ENCODE measurements at places on chromosomes 1 and 21.

GRCh38 chr1:177476676-177477075, 305.9 kb downstream of the BRINP2 start:
- no peak for DNase-seq
- H3K36me3 ChIP-seq: no peaks in the 10 kb centered on the region
- no peak overlapping the region for H3K27ac ChIP-seq
- H3K27me3 ChIP-seq: no peaks in the 10 kb centered on the region
- H3K4me3 ChIP-seq: no peak overlapping the region

DNA sequence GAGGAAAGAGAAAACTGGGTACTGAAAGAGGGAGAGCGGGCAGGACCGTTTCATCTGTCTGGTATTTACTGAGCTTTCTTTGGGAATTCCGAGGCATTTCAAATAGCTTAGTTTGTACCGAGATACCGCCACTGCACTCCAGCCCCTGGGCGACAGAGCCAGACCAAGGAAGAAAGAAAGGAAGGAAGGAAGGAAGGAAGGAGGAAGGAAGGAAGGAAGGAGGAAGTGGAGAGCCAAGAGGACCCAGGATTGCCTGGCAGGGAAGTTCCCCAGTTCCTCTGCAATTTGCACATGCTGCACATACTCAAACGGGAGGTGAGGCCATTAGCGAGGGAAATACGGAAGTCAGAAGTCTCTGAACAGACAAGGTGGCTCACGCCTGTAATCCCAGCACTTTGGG, 961 bp upstream of the FUCA1 start:
- H3K4me1 ChIP-seq: peaks cover 22% of the 10 kb centered on the region
- H3K4me3 ChIP-seq: peak overlapping the region; percentile 82
- H3K27ac ChIP-seq: no peak overlapping the region
- no peak for DNase-seq
- H3K27me3 ChIP-seq: peaks cover 10% of the 10 kb centered on the region

DNA sequence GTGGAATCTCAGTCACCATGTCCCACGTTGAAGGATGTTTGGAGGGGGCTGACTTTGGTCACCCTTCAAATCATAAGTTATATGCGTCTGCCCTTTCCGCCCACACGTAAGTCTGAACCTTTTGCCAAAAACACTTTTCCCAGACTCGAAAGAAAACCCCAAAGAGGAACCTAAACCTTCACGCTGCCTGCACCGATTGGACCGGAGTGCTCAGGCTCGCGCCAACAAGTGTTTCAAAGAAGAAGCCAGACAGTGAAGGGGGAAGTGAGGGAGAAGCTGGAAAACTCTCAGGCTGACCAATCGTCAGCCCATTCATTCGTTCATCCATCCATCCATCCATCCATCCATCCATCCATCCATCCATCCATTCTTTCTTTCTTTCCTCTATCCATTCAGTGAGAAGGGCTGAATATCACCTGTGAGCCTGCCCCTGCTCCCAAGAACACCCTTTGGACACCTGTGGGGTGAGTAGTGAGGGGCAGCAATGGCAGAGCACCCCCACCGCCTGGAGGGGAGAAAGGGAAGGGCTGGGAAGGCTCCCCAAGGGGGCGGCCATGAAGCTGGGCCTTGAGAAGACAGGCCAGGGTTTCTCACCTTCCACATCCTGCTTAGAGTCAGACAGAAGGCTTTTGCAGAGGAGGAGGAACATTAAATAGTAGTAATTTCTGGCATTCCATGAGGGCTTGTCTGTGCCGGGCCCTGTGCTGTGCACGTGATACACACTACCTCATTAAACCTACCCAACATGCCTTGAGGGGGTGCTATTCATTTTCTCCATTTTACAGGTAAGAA, 27.1 kb upstream of the RUNX3 start:
- peaks cover 69% of the 10 kb centered on the region for H3K4me1 ChIP-seq
- DNase-seq: no peak
- H3K36me3 ChIP-seq: peaks cover 6% of the 10 kb centered on the region
- peak overlapping the region; percentile 69 for H3K27ac ChIP-seq
- peak overlapping the region; percentile 38 for H3K4me3 ChIP-seq
- H3K27me3 ChIP-seq: no peaks in the 10 kb centered on the region

DNA sequence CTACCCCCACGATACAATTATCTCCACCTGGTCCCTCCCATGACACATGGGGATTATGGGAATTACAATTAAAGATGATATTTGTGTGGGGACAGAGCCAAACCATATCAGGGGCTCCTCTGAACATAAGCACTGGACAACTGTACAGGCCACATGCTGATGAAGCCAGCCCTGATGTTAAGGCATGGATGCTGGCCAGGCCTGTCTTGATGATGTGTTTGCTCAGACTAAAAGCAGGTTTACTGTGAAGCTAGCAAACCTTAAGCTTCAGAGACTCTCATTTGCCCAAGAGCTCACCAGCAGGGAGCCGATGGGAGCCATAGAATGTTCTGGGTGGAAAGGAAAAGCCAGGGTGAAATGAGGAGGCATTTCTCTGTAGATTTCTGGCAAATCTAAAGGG, 135.3 kb upstream of the KCNK1 start:
- no peaks in the 10 kb centered on the region for H3K4me1 ChIP-seq
- no peaks in the 10 kb centered on the region for H3K36me3 ChIP-seq
- H3K27ac ChIP-seq: no peak overlapping the region

- H3K27ac ChIP-seq: no peak overlapping the region
- DNase-seq: no peak
- H3K36me3 ChIP-seq: no peaks in the 10 kb centered on the region
- H3K27me3 ChIP-seq: peaks cover 14% of the 10 kb centered on the region
Measured at GRCh38 chr1:199944986-199945385, 82.5 kb upstream of the NR5A2 start.

DNA sequence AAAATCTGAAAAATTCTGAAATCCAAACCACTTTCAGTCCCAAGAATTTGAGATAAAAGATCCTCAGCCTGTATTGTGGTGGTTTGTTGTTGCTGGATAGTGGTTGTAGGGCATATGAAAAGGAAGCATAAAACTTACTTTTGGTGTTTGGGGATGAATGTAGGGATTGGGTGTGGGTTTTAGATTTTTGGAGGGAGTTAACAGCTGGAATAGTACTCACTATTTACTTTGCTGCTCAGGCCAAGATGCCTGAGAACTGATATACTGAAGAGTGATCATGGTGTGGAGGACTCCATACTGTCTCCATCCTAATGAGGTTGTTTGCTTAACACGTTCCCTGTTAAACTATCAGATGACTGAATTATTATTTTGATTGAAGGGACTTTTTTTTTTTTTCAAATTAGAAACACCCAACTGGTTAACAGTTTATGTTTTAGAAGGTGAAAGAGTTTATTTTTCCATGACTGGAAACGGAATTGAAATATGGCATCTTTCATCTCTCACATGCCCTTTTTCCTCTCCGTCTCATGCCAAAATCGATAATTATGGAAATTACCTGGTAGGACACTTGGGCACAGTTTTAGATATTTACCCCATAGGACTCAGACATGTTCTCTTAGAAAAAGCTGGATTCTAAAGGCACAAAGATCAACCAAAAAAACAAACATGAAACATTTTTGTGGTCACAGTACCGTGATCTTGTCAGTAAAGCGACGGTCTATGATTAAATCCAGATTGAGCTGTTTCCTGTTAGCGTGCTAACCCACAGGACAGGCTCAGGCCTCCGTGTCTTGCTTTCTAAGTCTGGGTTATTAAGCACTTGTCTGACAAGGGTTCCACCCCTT, 37.3 kb downstream of the RGL1 start:
- peak overlapping the region; percentile 21 for H3K4me3 ChIP-seq
- no peaks in the 10 kb centered on the region for H3K27me3 ChIP-seq
- peaks cover 13% of the 10 kb centered on the region for H3K4me1 ChIP-seq
- no peaks in the 10 kb centered on the region for H3K36me3 ChIP-seq
- H3K27ac ChIP-seq: no peak overlapping the region

DNA sequence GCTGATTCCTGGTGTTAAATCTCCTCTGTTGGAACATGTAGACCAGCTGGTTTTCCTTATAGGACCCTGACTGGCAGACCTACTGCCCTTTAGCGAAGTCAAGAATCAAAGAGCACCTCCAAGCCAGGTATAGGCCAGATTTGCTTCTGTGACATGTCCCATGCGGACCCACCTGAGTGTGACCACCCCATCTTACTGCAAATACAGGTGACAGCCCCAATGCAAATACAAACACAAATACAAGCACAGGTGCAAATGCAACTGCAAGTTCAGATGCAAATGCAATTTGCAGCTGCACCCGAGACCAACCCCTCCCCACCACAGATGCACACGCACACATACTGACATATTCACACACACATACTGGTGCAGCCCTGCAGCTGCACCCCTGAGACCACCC, 72.3 kb downstream of the SIK1 start:
- no peak for DNase-seq
- no peak overlapping the region for H3K27ac ChIP-seq
- no peaks in the 10 kb centered on the region for H3K4me1 ChIP-seq

- no peak overlapping the region for H3K27ac ChIP-seq
- DNase-seq: no peak
- no peaks in the 10 kb centered on the region for H3K4me1 ChIP-seq
- H3K36me3 ChIP-seq: no peaks in the 10 kb centered on the region
- H3K4me3 ChIP-seq: no peak overlapping the region
- no peaks in the 10 kb centered on the region for H3K27me3 ChIP-seq
Measured at GRCh38 chr1:114558544-114558943, 22.9 kb downstream of the BCAS2 start.

GRCh38 chr1:19918057-19918456, 5.4 kb downstream of the PLA2G2E start:
- peaks cover 4% of the 10 kb centered on the region for H3K36me3 ChIP-seq
- no peak overlapping the region for H3K4me3 ChIP-seq
- peak; percentile 81 for DNase-seq
- H3K27me3 ChIP-seq: peaks cover 9% of the 10 kb centered on the region
- H3K4me1 ChIP-seq: peaks cover 2% of the 10 kb centered on the region

DNA sequence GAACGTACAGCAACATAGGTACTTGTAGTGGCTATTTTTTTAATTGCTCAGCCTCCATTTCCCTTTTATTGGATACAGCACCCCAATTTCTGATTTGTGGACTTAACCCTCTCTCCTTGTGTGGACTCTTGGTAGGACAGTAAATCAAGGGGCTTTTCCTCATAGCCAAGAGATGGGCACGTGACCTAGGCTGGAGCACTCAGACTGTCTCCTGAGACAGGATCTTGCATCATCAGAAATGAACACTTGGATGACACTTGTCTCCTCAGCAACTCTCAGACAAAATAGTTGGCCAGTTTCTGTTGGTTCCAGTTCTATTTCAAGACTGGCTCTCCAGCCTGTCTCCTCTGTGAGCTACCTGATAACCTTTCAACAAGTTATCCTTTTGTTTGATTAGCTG, 112.9 kb upstream of the ZNF678 start:
- H3K4me3 ChIP-seq: no peak overlapping the region
- H3K4me1 ChIP-seq: no peaks in the 10 kb centered on the region
- no peak for DNase-seq
- H3K36me3 ChIP-seq: no peaks in the 10 kb centered on the region

GRCh38 chr1:238982736-238983135, 403.6 kb upstream of the CHRM3 start:
- DNase-seq: no peak
- no peaks in the 10 kb centered on the region for H3K27me3 ChIP-seq
- H3K4me1 ChIP-seq: no peaks in the 10 kb centered on the region
- H3K36me3 ChIP-seq: no peaks in the 10 kb centered on the region
- no peak overlapping the region for H3K4me3 ChIP-seq

DNA sequence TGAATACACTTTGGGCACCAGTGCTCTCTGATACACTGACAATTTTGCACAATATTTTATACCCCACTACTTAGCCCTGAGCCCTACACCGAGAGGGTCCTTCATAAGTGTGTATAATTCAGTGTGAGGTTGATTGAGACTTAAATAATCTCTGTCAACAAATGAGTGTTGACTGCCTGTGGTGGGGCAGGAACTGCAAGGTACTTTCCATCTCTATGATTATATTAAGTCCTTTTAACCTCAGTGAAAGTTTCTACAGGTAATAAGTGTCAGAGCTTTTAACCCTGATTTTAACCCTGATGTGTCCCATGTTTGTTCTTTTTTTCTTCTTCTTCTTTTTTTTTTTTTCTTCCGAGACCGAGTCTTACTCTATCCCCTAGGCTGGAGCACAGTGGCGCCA, 5.8 kb downstream of the CASQ1 start:
- no peaks in the 10 kb centered on the region for H3K36me3 ChIP-seq
- H3K4me3 ChIP-seq: no peak overlapping the region
- H3K27me3 ChIP-seq: no peaks in the 10 kb centered on the region
- H3K27ac ChIP-seq: no peak overlapping the region
- no peaks in the 10 kb centered on the region for H3K4me1 ChIP-seq

DNA sequence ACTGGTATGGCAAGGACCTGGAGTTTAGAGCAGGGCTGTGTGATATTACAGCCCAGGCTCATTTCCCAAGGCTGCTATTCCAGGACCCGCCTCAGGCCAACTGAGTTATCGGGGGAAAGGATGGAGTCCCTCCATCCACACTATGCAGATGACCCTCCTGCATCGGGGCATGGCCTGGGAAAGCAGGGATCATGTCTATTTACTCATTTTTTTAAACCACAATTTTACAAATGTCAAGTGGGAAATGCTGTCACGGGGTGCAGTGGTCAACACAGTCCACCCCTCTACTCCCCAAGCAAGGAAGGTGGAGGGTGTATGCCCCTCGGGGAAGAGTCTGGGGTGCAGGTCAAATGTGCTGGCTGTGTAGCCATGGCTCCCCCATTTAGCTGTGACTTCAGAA, 6.1 kb upstream of the CLEC20A start:
- H3K4me3 ChIP-seq: no peak overlapping the region
- H3K27me3 ChIP-seq: peaks cover 55% of the 10 kb centered on the region
- H3K27ac ChIP-seq: no peak overlapping the region
- no peak for DNase-seq
- H3K4me1 ChIP-seq: no peaks in the 10 kb centered on the region

DNA sequence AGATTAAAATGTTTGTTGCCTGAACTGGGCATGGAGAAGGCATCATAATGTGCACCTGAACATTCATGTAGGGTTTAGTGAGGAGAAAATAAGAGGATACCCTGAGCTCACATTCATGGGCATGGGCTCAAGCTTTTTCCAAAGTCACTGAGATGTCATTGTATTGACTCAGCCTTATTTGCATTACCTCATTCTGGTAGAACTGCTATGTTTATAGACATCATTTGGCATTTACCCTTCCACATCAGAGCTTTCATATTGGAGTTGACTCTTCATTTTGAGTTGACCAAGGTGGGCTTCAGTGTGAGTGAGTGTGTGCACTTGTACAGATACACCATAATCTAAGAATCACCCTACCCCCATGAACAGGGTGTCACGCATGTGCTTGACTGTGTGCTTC, 143.2 kb downstream of the PBX1 start:
- peaks cover 2% of the 10 kb centered on the region for H3K4me1 ChIP-seq
- no peak overlapping the region for H3K4me3 ChIP-seq
- H3K36me3 ChIP-seq: no peaks in the 10 kb centered on the region
- no peaks in the 10 kb centered on the region for H3K27me3 ChIP-seq

- no peak overlapping the region for H3K27ac ChIP-seq
- H3K36me3 ChIP-seq: no peaks in the 10 kb centered on the region
- DNase-seq: no peak
- H3K4me3 ChIP-seq: no peak overlapping the region
- no peaks in the 10 kb centered on the region for H3K4me1 ChIP-seq
Measured at GRCh38 chr1:2448098-2448445, 28.0 kb upstream of the PLCH2 start.
